ENCODE measurements at places on chromosomes 5 and 9. TPM values are rescaled to one million over a fixed set of nuclear protein-coding genes. Genes with fewer than 3 reads are reported as not detected.

ADAMTS13 gene
- not detected for total RNA-seq

NEUROG1 gene
- total RNA-seq, result not detected

ARHGEF37 gene
- total RNA-seq, result 0.27 TPM

PCDHA3 gene
- not detected for total RNA-seq

SOHLH1 gene
- 0.29 TPM for total RNA-seq

C9orf152 gene
- total RNA-seq, result not detected

MYMK gene
- total RNA-seq, result not detected

CCL19 gene
- total RNA-seq, result not detected

COL15A1 gene
- 5.1 TPM for total RNA-seq

TMEM174 gene
- total RNA-seq, result not detected

ATOSB gene
- 6.0 TPM for total RNA-seq

SPATA31D3 gene
- not detected for total RNA-seq

BTNL3 gene
- not detected for total RNA-seq

HTR4 gene
- total RNA-seq, result not detected

DNA sequence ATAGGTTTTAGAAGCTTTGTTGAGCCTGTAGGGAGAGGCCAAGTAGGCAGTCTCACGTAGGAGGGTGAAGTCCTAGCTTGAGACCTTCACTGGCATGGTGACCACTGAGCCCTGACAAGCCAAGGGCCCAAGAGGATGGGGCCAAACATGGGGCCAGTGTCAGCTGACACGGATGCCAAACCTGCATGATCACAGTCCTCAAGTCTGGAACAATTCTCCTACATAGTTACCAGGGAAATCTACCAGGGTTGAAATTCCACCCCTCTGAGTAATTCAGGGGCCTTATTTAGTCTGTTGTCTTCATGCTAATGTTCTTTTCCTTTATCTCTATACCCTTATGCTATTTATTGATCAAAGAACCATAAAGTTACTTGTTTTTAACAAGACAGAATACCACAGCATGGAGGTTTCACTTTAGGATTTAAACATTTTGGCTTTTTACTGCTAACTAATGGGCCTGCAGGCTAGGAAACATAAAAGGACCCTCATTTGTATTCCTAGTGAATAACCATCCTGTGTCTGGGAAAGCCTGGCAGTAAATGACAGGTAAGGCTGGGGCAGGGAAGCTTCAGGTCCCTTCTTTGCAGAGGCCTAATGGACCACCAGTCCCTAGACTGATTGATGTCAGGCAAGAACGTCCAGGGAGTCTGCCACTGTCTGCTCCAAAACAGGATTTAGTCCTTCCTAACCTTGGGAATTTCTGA lies 140.8 kb downstream of the FGF1 start:
- no peak overlapping the region for H3K4me3 ChIP-seq
- DNase-seq, result no peak
- H3K27ac ChIP-seq, result no peak overlapping the region
- no peaks in the 10 kb centered on the region for H3K36me3 ChIP-seq
- peaks cover 3% of the 10 kb centered on the region for H3K27me3 ChIP-seq

GRCh38 chr9:113910036-113910639 lies 34.0 kb downstream of the ZNF618 start:
- H3K27ac ChIP-seq, result no peak overlapping the region
- no peak for DNase-seq
- no peaks in the 10 kb centered on the region for H3K27me3 ChIP-seq
- H3K36me3 ChIP-seq, result no peaks in the 10 kb centered on the region
- H3K4me1 ChIP-seq, result no peaks in the 10 kb centered on the region

GRCh38 chr5:20300110-20300509 lies 312.1 kb upstream of the CDH18 start:
- no peak overlapping the region for H3K27ac ChIP-seq
- H3K4me1 ChIP-seq, result no peaks in the 10 kb centered on the region
- no peak overlapping the region for H3K4me3 ChIP-seq
- no peaks in the 10 kb centered on the region for H3K36me3 ChIP-seq

DNA sequence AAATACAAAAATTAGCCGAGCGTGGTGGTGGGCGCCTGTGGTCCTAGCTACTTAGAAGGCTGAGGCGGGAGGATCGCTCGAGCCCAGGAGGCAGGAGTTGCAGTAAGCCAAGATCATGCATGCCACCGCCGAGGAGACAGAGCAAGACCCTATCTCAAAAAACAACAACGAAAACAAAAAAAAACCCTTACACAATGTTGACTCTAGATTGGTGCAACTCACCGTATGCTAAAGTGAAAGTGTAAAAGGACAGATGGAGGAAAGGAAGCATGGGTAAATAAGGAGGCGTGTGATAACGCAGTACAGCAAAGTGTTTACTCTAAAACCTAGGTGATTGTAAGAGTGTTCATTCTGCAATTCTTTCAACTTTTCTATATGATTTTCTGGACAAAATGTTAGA lies 15.9 kb upstream of the RUFY1 start:
- no peak for DNase-seq
- H3K27ac ChIP-seq, result no peak overlapping the region
- peaks cover 21% of the 10 kb centered on the region for H3K27me3 ChIP-seq
- no peaks in the 10 kb centered on the region for H3K36me3 ChIP-seq

DNA sequence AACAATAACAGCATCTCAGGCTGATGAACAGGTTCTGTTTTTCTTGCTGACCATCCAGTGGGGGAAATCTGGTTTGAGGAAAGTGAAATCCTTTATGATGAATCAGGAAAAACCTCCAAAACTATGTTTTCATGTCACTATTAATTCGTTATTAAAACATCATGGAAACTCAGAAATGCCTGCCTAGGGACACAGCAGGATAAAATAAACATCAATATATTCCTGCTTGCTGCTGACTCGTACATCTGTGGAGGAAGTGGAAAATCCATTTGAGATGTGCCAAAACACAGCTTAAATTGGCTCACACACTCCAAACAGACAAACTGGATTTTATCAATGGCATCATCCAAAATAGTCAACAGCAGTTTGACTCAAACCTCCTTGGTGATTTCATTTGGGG lies 53.0 kb downstream of the TEK start:
- no peak for DNase-seq
- no peaks in the 10 kb centered on the region for H3K4me1 ChIP-seq
- no peak overlapping the region for H3K27ac ChIP-seq

GRCh38 chr5:77987331-77987730 lies 211.2 kb upstream of the TBCA start:
- no peak overlapping the region for H3K4me3 ChIP-seq
- no peaks in the 10 kb centered on the region for H3K36me3 ChIP-seq
- no peak for DNase-seq
- H3K4me1 ChIP-seq, result peaks cover 6% of the 10 kb centered on the region
- peaks cover 7% of the 10 kb centered on the region for H3K27me3 ChIP-seq
- no peak overlapping the region for H3K27ac ChIP-seq

GRCh38 chr9:17019398-17019797 lies 115.4 kb upstream of the CNTLN start:
- H3K27ac ChIP-seq, result no peak overlapping the region
- H3K4me3 ChIP-seq, result no peak overlapping the region
- no peaks in the 10 kb centered on the region for H3K4me1 ChIP-seq
- no peak for DNase-seq

GRCh38 chr5:179776411-179776938 lies 17.3 kb upstream of the LTC4S start:
- peaks cover 71% of the 10 kb centered on the region for H3K36me3 ChIP-seq
- H3K27ac ChIP-seq, result no peak overlapping the region
- no peak for DNase-seq
- no peaks in the 10 kb centered on the region for H3K27me3 ChIP-seq

DNA sequence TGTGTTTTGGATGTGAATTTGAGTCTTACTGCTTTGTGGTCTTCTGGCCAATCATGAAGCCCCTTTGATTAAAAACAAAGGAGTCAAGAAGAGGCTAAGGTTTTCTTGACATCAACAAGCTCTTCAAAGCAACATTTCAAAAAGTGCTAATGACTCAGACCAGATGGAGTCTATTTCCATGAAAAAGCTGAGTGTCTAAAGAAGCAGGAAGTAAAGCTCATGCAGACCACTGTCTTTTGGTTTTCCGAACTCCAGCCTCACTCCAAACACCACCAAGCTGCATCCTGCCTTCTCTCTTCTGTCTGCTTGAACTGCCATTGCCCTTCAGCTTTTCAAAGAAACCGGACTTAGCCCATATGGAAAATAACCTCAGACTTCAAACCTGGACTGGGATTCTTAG lies 115.2 kb downstream of the PRDM6 start:
- H3K27me3 ChIP-seq, result no peaks in the 10 kb centered on the region
- DNase-seq, result no peak
- no peak overlapping the region for H3K27ac ChIP-seq
- peaks cover 7% of the 10 kb centered on the region for H3K4me1 ChIP-seq
- H3K4me3 ChIP-seq, result no peak overlapping the region
- no peaks in the 10 kb centered on the region for H3K36me3 ChIP-seq

- peaks cover 2% of the 10 kb centered on the region for H3K36me3 ChIP-seq
- H3K4me1 ChIP-seq, result no peaks in the 10 kb centered on the region
- H3K4me3 ChIP-seq, result no peak overlapping the region
These were observed 122.6 kb downstream of the GDNF start for GRCh38 chr5:37717276-37717612.

DNA sequence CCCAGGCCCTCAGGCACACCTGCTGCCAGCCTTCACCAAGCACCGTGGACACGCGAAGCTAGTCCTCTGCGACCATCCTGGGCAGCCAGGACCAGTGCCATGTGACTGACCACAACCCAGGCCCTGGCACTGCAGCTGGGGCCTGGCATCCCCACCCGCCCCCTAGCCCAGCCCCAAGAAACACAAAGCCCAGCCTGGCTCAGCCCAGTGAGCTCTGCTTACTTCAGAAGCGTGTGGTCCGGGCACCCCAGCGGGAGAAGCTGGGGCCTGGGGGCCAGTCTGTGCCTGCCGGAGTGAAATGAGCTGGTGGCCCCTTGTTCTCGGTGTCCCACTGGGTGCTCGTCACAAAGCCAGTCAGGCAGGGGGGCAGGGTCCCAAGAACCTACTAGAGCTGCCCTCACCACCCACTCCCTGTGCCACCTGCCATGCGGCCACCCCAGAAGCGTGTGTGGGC lies 87.9 kb downstream of the KCNT1 start:
- no peak overlapping the region for H3K4me3 ChIP-seq
- no peak overlapping the region for H3K27ac ChIP-seq
- no peaks in the 10 kb centered on the region for H3K36me3 ChIP-seq
- H3K4me1 ChIP-seq, result no peaks in the 10 kb centered on the region
- H3K27me3 ChIP-seq, result peaks cover 47% of the 10 kb centered on the region

DNA sequence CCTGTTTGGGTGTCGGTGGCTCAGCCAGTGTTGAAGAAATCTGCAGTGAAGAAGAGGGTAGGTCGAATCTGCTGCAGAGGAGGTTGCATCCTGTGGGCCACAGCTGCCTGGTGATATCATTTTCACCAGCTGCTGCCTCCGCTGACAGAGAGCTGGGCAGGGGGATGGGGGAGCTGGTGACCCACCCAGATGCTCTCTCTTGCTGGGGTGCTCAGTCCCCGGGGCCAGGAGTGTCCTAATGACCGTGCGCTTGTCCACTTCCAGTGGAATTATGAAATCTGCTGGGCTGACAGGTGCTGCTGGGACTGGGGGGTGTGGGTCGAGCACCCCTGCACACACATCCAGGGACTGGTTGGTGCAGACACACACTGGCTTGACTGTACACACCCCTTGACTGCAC lies 83.2 kb upstream of the IRX4 start:
- no peaks in the 10 kb centered on the region for H3K4me1 ChIP-seq
- H3K27me3 ChIP-seq, result peaks cover 64% of the 10 kb centered on the region
- no peaks in the 10 kb centered on the region for H3K36me3 ChIP-seq
- no peak for DNase-seq
- no peak overlapping the region for H3K4me3 ChIP-seq
- no peak overlapping the region for H3K27ac ChIP-seq

GRCh38 chr5:16456103-16456832 lies 9.3 kb downstream of the ZNF622 start:
- no peak overlapping the region for H3K4me3 ChIP-seq
- DNase-seq, result peak; percentile 81
- H3K36me3 ChIP-seq, result peaks cover 95% of the 10 kb centered on the region

DNA sequence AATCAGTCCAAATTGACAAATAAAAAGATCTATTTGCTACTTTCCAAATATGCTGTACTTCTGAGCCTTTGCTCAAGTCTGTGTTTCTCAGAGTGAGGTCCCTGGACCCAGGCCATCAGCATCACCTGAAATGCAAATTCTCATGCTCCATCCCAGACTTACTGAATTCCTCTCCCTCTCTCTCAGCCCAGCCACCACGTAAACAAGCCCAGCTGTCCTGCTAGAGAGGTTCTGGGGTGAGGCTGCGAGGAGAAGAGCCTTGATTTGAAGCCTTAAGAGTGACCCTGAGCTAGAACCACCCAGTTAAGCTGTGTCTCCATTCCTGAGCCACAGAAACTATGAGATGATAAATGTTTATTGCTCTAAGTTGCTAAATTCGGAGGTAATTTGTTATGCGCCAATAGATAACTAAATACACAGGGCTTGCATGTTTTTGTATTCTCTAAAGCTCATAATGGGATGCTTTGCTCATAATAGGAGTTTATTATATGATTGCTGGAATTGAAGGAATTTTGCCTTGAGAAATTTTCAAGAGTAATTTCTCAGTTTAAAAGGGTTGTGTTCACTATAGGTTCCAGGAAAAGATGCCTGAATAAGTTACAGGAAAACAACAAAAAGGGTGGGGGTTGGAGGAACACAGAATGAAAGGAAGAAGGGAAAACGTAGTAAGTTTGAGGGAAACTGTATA lies 98.9 kb upstream of the SPATA31D4 start:
- H3K4me3 ChIP-seq, result no peak overlapping the region
- DNase-seq, result no peak
- no peaks in the 10 kb centered on the region for H3K36me3 ChIP-seq
- H3K4me1 ChIP-seq, result no peaks in the 10 kb centered on the region
- no peak overlapping the region for H3K27ac ChIP-seq

DNA sequence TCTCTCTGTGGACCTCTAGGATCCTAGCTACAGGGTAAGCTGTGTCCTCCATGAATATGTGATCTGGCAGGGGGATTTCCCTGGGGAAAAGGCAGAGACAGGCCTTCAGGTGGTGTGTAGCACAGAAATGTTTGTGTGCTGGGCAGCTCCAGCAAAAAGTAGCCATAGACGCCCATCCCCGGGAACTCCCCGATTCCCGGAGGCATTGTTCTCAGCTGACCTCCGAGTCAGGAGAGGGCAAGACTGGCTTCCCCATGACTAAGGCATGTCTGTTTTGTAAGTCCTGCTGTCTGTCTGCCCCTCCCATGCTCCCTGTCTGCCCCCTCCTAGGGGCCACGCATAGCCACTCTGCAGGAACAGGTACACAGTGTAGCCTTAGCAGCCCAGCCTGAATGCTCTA lies 834.5 kb downstream of the PTPRD start:
- no peak for DNase-seq
- H3K27me3 ChIP-seq, result no peaks in the 10 kb centered on the region
- H3K27ac ChIP-seq, result no peak overlapping the region
- no peaks in the 10 kb centered on the region for H3K4me1 ChIP-seq
- H3K4me3 ChIP-seq, result no peak overlapping the region
- no peaks in the 10 kb centered on the region for H3K36me3 ChIP-seq

DNA sequence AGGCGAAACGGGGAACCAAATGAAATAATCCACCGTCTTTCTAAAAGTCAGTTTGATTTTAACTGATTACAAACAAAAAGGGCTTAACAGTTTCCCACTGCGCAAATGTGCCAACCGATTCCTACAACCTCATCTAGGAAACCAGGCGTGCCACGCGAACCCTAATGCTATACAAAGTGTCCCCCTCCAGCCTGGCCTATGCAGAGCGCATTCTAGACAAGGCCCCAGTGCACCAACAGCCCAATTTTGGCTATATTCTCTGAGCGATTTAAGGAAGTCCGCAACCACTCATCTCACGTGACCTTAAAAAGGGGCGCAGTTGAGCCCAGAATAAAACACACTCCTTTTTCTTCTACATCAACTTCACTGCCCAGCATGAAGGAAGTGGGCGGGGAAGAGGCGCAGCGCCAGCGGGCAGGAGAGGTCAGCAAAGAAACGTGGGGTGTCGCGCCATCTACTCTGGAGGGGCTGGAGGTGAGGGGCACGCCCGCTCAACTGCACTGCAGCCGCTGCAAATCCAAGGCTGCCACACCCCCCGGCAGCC lies 779 bp downstream of the FAM13B start:
- peak overlapping the region; percentile 95 for H3K27ac ChIP-seq
- H3K4me3 ChIP-seq, result peak overlapping the region; percentile 85
- peaks cover 20% of the 10 kb centered on the region for H3K4me1 ChIP-seq
- no peaks in the 10 kb centered on the region for H3K27me3 ChIP-seq
